Mammary microvascular endothelial cell (primary cell): ENCODE measurements at places on chromosomes 4 and X. TPM values are rescaled to one million over a fixed set of nuclear protein-coding genes. Genes with fewer than 3 reads are reported as not detected.

ERCC6L gene
- 6.7 and 7.9 TPM in 2 replicates for total RNA-seq

ETDA gene
- total RNA-seq: not detected in 2 replicates

NWD2 gene
- not detected in 2 replicates for total RNA-seq

DDIT4L gene
- 14.7 and 18.5 TPM in 2 replicates for total RNA-seq

FAM236B gene
- not detected in 2 replicates for total RNA-seq

IL15 gene
- total RNA-seq: 2.6 and 4.1 TPM in 2 replicates

HERC5 gene
- 5.0 and 6.2 TPM in 2 replicates for total RNA-seq

DIAPH2 gene
- total RNA-seq: 28.0 and 28.4 TPM in 2 replicates

OPN1MW2 gene
- not detected in 2 replicates for total RNA-seq

IRS4 gene
- total RNA-seq: 0.25 TPM in 1 of 2 replicates, not detected in the other

TSR2 gene
- 14.1 and 15.5 TPM in 2 replicates for total RNA-seq

CDKL2 gene
- total RNA-seq: 0.15 TPM in 1 of 2 replicates, not detected in the other

GRXCR1 gene
- total RNA-seq: not detected in 2 replicates
